Activated T-cell treated with anti-CD3 and anti-CD28 coated beads, Interleukin-2, amount 50 U/mL, for 72 hours (primary cell): ENCODE measurements at places on chromosomes 12 and 14. TPM values are rescaled to one million over a fixed set of nuclear protein-coding genes. Genes with fewer than 3 reads are reported as not detected.

GRCh38 chr14:87430214-87430613, 562.8 kb downstream of the GALC start:
- H3K27me3 ChIP-seq: no peaks in the 10 kb centered on the region
- H3K36me3 ChIP-seq: no peaks in the 10 kb centered on the region
- H3K4me1 ChIP-seq: no peaks in the 10 kb centered on the region
- H3K27ac ChIP-seq: no peak overlapping the region

DNA sequence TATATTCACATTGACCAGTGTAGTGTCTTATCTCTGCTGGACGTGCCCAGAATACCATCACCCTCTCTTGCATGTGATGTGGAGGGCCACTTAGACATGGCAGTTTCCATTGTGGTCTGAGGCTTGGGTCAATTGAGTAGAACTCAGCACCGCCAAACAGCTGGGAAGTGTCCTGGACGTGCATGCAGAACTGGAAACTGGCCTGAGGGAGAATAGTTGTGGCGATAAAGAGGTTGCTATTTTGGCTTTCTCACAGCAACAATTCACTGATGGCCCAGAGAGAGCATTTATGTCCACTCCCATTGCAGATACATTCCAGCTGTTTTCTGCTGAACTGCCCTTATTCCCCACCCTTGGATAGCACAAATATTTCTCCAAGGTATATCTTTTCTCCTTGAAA, 210.1 kb upstream of the DAAM1 start:
- H3K4me3 ChIP-seq: no peak overlapping the region
- no peak for DNase-seq
- H3K27me3 ChIP-seq: no peaks in the 10 kb centered on the region
- no peak overlapping the region for H3K27ac ChIP-seq

GRCh38 chr14:102280376-102280962, 24.5 kb downstream of the MOK start:
- H3K27me3 ChIP-seq: no peaks in the 10 kb centered on the region
- no peaks in the 10 kb centered on the region for H3K36me3 ChIP-seq
- H3K4me1 ChIP-seq: no peaks in the 10 kb centered on the region
- DNase-seq: no peak
- no peak overlapping the region for H3K4me3 ChIP-seq

GRCh38 chr14:99257122-99257672, 14.8 kb downstream of the BCL11B start:
- peak overlapping the region; percentile 94 for H3K4me3 ChIP-seq
- peaks cover 21% of the 10 kb centered on the region for H3K36me3 ChIP-seq
- H3K27ac ChIP-seq: peak overlapping the region; percentile 100

DNA sequence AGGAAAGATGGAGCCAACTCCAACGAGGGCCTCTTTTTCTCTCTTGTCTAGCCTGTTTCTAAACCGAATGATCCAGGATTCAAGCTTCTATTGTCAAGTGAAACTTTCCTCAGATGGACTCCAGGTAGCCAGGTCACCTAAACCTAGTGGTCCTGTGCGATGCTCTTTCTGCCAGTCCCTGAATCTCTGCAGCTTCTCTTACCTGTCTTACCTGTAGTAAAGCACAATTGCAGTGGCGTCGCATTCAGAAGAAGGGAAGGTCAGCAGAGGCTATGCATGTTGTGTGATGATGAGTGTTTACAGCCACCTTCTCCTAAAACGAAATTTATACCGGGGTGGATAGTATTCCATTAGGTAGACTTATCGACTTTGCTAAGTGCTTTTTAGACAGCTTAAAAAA, 47.4 kb upstream of the TRAF3 start:
- H3K27ac ChIP-seq: no peak overlapping the region
- no peak for DNase-seq
- H3K27me3 ChIP-seq: no peaks in the 10 kb centered on the region
- peaks cover 10% of the 10 kb centered on the region for H3K36me3 ChIP-seq
- no peak overlapping the region for H3K4me3 ChIP-seq

Gene MYO1H
- total RNA-seq: not detected
